ENCODE measurements at places on chromosomes 13 and 19. TPM values are rescaled to one million over a fixed set of nuclear protein-coding genes. Genes with fewer than 3 reads are reported as not detected.

- no peak for DNase-seq
Observed at GRCh38 chr19:51821921-51822320, 27.0 kb downstream of the FPR3 start.

Gene LAIR1
- not detected for polyA plus RNA-seq

DNA sequence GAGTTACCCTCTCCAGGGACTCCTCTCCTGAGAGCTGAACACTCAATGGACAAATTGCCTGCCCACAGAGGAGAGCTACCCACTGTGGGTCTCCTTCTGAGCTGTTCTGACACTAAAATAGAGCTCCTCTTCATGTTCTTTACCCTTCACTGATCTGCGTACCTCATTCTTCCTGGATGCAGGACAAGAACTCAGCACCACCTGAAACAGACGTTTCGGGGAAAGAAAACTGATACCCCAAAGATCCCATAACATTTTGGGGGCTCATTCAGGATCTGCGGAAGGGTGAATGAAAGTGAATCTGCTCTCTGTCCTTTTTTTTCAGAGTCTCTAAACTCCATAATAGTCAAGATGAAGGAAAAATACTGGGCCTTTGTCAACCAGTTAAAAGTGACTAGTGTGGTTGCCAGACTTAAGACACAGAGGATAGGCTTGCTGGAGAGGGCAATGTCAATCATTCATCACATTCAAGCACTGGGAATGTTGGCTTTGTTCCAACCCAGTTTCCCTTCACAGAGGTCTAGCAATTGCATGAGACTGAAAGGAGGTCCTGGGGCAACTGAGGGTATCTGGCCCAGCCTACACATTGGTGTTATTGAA lies 136.7 kb upstream of the SLITRK6 start:
- no peak for DNase-seq

- no peak for DNase-seq
Observed at GRCh38 chr19:47230054-47230920, 712 bp downstream of the BBC3 start.

GRCh38 chr13:20501120-20501519 lies 24.5 kb downstream of the CRYL1 start:
- DNase-seq = no peak

DNA sequence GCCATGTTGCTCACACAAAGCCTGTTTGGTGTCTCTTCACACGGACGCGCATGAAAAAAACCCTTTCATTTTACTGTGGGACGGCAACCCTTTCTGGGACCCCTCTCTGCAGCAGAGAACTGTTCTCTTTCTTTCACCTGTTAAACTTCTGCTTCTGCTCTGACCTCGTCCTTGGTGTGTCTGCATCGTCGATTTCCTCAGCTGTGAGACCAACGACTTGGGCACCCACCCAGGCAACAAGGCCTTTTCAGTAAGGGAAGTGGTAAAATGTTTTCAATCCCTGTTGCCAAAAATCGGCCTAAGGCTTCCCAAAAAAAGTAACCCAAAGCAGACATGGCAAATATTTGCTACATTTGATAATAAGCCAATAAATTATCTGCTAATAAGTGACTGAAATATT lies 515.3 kb downstream of the IRS2 start:
- DNase-seq = no peak

GRCh38 chr19:13195678-13196077 lies 45.5 kb downstream of the IER2 start:
- no peak for DNase-seq

DNA sequence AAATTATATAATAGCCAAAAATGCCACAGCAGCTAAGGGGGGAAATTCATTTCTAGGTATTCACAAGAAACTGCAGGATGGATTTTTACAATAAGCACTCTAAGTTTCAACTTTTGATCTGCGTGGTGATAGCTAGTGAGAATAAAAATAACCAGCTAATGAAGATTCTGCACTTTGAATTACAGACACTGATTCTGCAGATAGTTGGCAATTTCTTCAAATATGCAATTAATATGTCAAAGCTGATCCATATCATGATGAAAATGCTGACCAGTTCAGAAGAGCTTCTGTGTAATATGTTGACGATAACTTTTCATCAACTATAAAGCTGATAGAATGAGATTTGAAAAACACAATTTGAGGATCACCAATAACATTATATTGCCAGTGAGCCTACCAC lies 1272.9 kb downstream of the EFNB2 start:
- no peak for DNase-seq

DNA sequence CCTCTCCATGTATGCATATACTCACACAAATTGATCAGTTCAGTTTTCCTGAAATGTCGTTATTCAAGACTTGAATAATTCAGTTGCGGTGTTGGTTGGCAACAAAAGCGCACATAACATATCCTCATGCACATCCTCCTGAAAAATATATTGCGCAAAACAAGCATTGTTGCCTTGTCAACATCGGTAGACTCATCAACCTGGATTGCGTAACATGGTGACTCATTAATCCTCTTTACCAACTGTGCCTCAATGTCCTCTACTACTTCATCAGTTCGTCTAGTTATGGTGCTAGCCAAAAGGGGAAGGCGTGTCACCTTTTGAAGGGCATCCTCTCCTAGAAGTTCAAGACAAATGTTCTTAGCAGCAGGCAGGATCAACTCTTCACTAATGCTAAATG lies 357.7 kb downstream of the LMO7 start:
- no peak for DNase-seq

DNA sequence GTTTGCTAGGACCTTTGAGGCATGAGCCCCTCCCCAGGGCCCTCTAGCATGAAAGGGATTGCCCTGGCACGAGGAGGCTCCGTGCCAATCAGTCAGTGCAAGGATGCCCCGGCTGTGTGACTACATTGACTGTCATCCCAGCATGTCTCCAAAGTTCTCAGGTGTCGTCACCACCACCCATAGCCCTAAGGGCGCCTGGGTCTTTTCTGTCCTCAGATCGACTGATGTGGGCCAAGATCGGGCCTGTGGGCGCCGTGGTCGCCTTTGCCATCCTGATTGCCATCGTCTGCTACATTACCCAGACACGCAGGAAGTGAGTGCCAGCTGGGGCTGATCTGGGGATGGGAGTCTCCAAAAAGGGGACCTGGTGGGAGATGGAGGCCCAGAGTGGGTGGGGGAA lies 18.4 kb downstream of the MAG start:
- no peak for DNase-seq

DNA sequence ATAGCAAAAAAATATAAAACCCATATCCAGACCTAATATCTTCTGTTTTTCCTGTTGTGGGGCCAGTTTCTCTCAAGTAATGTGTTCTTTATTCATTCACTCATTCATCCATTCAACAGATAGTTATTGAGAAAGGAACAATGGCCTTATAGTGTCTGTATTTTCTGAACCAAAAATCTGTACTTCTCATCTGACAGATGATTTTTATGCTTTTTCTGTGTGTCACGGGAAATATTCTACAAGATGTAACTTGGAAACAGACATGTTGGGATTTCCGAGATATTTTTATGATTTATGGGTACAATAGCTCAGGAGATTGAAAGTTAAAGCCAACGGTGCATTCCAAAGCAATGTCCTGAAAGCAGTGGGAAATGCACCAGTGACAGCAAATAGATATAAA lies 5.7 kb downstream of the ACOD1 start:
- no peak for DNase-seq

DNA sequence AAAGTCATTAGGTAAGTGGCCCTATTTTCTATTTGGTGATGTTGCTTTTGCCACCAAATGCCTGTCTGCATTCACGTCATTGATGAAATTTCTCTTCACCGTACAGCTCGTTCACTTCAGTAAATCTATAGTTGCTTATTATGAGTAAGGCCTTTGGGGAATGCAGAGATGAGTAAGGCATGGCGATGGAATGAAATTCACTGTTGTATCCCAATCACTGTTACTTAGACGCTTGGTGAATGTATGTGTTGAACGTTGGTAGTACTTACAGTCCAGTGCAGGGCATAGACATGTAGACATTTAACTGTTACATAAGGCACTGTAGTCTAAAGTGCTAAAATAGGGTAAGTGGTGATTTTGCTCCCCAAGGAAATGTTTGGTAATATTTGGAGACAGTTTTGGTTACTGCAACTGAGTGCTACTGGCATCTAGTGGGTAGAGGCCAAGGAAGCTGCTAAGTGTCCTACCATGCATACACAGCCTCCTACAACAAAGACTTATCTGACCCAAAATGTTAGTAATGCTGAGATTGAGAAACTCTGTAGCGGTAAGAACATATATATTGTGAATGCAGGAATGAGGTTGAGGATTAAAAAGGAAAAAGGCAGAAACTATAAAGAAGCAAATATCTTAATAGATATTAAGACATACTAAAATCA lies 5.8 kb downstream of the AKAP11 start:
- no peak for DNase-seq

- no peak for DNase-seq
Observed at GRCh38 chr13:79547211-79548195, 66.5 kb downstream of the NDFIP2 start.

Gene CALR3
- not detected for polyA plus RNA-seq

- no peak for DNase-seq
Observed at GRCh38 chr19:49442354-49442753, 1.0 kb upstream of the SLC17A7 start.

DNA sequence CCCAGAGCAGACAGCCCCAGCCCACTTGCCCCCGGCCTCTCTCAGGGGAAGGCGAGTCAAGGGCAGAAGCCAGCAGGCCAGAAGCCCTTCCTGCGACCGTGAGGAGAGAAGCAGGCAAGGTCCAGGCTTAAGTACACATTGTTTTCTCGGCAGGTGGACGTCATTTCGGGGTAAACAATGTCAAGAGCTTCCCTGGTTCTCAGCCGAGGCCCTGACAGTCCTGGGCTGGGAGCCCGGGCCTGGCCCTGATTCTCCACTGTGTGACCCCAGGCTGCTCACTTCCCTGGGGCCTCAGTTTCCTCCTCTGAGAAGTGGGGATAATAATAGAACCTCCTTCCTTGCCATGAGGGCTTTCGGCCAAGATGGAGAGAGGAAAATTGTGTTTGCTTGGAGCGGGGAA lies 19.4 kb downstream of the PLVAP start:
- DNase-seq = no peak

- no peak for DNase-seq
Observed at GRCh38 chr19:17963936-17964691, 2.8 kb upstream of the KCNN1 start.

Gene CEACAM5
- polyA plus RNA-seq = not detected

Gene RNF17
- polyA plus RNA-seq = 0.04 TPM

GRCh38 chr19:48896191-48896720 lies 2.3 kb downstream of the TULP2 start:
- no peak for DNase-seq

Gene ZNF98
- not detected for polyA plus RNA-seq

Data from AG04450 (cell line).